ENCODE measurements at places on chromosomes 12 and 14.

GRCh38 chr14:90815572-90815821 lies 733 bp downstream of the TTC7B start:
- no peak for DNase-seq

DNA sequence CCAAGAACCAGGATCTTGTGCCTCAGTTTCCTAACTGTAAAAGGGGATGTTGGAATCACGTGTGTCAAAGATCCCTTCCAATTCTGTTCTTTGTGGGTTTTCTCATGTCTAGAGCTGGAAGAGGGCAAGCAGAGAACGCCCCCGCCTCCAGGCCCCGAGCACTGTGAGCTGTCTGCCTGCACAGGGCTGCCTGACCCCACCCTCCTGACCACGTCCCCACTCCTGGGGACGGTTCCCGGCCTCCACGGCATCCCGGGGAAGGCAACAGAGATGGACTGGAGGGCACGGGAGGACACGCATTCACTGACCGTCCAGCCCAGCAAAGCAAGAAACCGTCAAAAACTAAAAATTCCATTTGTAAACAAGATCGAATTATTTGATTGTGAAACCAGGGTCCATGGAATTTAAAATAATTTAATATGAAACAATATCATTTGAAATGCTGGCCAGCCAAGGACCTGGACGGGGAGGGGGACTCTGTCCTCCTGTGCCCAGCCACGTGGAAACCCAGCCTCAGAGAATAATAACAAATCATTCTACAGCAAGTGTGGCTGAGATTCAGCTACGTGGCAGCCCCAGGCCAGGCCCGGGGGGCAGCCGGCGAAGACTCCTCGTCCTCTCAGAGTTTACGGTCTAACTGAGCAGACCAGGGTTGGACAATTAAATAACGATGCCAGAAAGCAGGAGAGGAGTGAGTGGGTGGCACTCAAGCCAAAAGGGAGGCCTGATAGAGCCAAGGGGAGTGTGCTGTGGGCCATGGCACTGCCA lies 87.3 kb upstream of the DIO3 start:
- no peak for DNase-seq

GRCh38 chr14:40887912-40888311 lies 718.8 kb upstream of the LRFN5 start:
- DNase-seq = no peak

DNA sequence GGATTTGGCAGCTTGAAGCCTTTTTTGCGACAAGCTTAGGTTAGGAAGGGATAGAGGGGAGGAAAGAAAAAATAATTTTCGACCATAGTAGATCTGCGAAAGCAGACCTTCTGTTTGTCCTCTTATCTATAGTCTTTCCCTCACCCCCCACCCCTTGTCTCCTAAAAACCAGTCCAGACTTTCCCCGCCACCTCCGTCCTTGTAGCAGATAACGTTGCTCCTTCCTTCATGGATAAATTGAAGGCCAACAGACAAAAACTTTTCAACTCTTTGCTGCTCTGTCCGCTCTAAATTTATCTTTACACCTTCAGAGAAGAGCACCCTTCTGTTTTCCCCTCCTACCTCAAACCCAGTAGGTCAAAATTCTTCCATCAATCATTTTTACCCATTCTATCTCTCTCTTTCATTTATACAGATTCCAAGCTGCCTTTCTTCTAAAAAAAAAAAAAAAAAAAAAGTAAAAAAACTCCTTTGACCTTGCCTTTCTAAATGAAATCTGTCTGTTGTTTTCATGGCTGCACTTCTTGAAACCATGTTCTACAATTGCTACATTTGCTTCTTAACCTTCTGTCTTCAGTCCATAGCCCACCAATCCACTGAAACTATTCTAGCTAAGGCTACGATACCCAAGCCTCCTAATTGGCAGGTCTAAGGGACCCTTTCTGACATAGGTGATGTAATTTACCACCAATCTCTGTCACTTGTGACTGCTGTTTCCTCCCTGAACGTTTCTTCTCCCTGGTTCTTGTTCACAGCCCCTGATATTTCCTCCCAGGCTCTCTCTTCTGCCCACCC lies 11.1 kb upstream of the NEMF start:
- DNase-seq = no peak

- no peak for DNase-seq
Observed at GRCh38 chr12:38919191-38919590, 13.8 kb upstream of the CPNE8 start.

- DNase-seq = no peak
Observed at GRCh38 chr12:47023311-47023710, 56.1 kb upstream of the PCED1B start.
